ENCODE measurements at places on chromosomes 1 and 21.

DNA sequence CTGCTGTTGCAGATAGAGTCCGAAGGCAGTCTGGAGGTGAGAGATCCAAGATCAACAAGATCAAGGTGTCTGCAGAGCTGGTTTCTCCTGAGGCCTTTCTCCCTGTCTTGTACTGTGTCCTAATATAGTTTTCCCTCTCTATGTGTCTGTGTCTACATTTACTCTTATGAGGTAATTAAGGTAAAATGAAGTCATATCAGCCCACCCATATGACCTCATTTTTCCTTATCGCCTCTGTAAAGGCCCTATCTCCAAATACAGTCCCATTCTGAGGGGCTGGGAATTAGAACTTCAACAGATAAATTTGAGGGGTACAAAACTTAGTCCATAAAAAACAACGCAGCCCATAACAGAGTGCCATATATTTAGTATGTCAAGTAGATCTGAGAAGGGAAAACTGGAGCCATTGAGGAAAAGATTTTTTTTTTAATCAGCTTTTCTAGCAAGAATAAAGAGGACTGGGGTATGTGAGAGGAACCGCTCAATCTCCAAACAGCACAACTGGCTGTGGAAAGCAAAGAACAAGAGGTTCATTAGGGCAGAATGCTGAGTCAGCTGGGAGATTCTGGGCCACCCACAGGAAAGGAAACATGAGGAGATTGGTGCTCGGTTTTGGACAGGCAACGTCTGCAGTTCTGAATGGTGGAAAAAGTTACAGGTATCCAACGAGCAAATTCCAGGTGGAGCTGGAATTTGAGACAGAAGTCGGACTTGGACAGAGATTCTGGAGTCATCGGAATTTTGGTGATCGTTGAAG is 65.7 kb downstream of the MAP3K21 start:
- DNase-seq: no peak

DNA sequence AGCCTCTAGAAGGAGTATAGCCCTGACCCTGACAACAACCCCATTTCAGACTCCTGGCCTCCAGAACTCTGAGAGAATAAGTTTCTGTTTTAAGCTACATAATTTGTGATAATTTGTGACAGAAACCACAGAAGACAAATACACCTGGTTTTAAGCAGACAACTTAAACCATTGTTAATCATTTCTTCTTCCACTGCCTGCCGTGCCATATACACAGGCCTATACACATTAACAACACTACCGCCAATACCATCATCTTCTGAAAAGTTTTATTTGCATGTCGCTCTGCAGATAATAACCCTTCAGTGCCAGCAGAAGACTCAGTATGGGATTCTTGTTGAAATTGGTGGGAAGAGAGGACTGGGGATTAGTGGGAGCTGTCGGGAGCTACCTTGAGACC is 39.9 kb upstream of the KRTAP19-8 start:
- no peak for DNase-seq

GRCh38 chr1:58921342-58921741 is 137.5 kb upstream of the JUN start:
- DNase-seq: no peak

DNA sequence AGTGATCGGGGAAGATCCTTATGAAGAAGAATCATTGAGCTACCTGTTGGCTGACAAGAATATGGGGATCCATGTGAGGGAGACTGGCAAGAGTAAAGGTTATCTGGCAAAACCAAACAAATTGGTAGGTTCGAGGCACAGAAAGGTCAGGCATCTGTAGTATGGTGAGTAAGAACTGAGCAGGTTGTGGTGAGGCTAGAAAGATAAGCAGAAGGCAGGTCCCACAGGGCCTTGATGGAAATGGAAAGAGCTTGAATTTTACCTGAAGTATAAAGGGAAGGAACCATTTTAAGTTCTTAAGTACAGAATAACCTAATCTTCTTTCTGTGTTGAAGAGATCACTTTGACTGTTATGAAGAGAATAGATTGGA is 11.1 kb downstream of the PTPRC start:
- no peak for DNase-seq

DNA sequence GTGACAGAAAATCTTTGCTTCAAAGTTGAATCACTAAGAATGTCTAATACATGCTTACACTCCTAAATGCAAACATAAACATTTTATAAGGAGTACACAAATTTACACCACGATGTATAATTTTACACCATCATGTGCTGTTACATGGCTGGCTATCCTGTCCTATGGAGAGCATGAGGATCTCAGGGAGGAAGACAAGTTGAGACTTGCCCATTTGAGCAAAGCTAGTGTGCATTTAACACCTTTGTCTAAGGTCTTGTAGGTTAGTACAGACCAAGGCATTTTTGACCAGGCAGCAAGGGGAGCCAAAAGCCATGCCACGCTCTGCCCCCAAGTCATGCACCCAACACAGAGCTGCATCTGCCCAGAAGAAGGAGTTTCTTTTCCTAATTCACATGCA is 14.5 kb upstream of the COG2 start:
- DNase-seq: no peak

- DNase-seq: no peak
These were observed 6.2 kb upstream of the DDR2 start for GRCh38 chr1:162626094-162626493.

- DNase-seq: no peak
These were observed 110.4 kb downstream of the PTPRC start for GRCh38 chr1:198749279-198749678.

DNA sequence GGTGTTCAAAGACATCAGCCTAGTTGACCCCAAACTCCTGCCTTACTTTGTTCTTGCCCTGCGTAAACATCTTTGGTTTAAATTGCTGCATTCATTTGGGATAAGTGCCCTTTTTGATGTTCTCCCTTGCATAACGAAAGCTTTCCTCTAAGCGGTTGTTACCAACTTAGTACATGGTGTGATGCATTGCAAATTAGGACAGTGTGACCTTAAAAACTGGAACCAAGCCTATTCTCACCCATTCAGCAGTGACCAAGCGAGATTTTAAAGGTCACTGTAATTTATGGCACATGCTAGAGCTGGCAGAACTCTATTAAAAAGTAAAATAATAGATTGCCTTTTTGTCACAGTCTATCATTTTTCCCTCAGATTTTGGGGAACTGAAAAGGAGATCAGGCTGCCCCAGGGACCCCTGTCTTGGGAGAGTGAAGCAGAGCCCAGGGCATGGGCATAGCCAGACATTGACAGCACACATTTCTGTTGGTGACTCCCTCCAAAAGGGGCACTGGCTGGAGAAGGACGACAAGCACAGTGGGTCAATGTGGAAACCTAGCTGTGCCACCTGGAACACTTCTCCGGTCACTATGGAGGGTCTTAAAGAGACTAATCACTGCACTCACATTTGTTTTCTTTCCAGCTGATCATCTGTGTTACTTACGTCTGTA is 63.9 kb downstream of the KCNK1 start:
- no peak for DNase-seq

- DNase-seq: no peak
These were observed 98.3 kb downstream of the DAB1 start for GRCh38 chr1:57325536-57325935.

Measured in stimulated activated CD4-positive, alpha-beta T cell treated with anti-CD3 and anti-CD28 coated beads, Interleukin-15, amount 100 ng/mL, for 1 hour (primary cell).